Stimulated activated CD8-positive, alpha-beta memory T cell treated with anti-CD3 and anti-CD28 coated beads, Interleukin-4, amount 100 ng/mL, for 4 hours (primary cell): ENCODE measurements at places on chromosomes 2 and 18.
A peak's percentile ranks its signal among the peaks of the same experiment; 100 is the strongest.

GRCh38 chr2:73862987-73863386 lies 29.8 kb upstream of the ACTG2 start:
- no peak for DNase-seq

- DNase-seq = no peak
Observed at GRCh38 chr2:164530464-164530863, 90.8 kb downstream of the GRB14 start.

GRCh38 chr2:142306131-142306530 lies 175.3 kb upstream of the LRP1B start:
- no peak for DNase-seq

- no peak for DNase-seq
Observed at GRCh38 chr2:136236019-136236418, 118.1 kb upstream of the CXCR4 start.

DNA sequence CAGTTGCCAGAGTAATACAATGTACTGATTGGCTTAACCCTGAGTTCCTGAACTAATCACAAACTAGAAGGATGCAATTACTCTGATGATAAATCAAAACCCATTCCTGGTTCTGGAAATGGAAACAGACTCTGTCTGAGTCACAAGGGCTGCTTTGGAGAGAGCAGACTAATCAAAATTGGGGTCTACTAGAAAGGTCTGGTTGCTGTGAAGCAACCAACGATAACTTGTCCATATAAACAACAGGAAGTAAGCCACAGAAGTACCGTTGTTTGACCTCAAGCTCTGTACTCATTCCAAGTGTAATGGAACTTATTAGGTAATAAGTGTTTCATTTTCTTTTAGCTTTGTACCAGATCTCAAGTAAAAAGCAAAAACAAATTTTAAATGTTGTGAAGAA lies 49.7 kb downstream of the RASGRP3 start:
- DNase-seq = no peak

GRCh38 chr2:88638123-88638650 lies 10.9 kb upstream of the EIF2AK3 start:
- no peak for DNase-seq

GRCh38 chr18:78957140-78957539 lies 22.5 kb upstream of the SALL3 start:
- no peak for DNase-seq

DNA sequence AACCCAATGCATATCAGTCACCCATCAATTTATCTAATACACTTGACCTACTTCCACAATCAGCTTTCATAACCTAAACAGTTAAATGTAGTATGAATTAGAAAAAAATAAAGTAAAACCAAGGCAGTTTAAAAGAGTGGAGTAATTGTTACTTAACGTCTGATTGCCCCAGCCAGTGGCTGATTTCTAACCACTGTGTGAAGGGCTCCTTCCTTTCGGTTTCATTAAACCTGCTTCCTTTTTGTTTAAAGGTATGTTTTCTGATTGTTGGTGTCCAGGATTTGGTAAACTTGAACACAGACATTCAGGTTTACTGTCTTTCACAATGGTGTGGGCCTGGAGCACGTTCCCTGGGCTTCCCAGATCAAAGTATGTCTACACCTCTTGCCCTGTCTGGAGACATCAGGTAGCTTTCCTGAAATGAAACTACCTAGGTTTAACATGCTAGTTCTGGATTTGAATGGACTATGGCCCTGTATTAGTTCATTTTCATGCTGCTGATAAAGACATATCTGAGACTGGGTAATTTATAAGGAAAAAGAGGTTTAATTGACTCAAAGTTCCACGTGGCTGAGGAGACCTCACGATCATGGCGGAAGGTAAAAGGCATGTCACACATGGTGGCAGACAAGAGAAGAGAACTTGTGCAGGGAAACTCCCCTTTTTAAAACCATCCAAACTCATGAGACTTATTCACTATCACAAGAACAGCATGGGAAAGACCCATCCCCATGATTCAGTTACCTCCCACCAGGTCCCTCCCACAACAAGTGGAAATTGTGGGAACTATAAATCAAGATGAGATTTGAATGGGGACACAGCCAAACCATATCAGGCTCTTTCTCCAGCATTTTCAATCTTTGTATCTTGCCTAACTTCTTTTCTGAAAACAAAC lies 605.2 kb upstream of the ID2 start:
- DNase-seq = no peak

GRCh38 chr18:76465630-76466409 lies 29.2 kb downstream of the ZNF516 start:
- DNase-seq = no peak

GRCh38 chr2:229087267-229087666 lies 183.8 kb downstream of the PID1 start:
- DNase-seq = no peak

DNA sequence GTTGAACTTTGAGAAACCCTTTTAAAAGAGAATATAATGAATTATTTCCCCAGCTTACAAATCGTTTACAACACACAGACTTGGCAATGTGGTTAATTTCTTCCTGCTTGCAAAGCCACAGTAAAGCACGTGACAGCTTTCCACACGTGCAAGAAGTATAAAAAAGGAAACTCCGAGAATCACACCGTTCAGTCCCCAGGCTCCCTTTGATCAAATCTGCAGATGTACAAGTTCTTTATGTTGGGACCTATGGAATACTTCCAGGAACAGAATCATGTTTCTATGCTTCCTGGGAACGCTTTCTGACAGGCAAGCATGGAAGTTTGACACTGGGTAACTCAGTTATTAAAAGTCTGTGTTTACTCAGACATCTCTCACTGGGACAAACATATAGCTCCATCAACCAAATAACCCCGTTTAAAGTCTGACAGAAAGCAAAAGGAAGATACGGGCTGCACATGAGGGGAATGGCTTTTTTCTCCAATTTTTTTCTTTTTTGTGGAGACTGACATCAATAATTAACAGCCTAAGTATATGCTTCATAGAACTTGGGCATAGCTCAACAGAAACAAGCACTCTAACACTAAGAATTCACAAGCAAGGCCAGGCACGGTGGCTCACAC lies 134.8 kb downstream of the EIPR1 start:
- peak; percentile 15 for DNase-seq

GRCh38 chr2:146031158-146031557 lies 1511.2 kb upstream of the ZEB2 start:
- DNase-seq = no peak
